ENCODE measurements at places on chromosomes 6 and 20. TPM values are rescaled to one million over a fixed set of nuclear protein-coding genes. Genes with fewer than 3 reads are reported as not detected.

GRCh38 chr6:47804821-47805220 lies 23.0 kb downstream of the OPN5 start:
- no peak for DNase-seq

CTCFL gene
- total RNA-seq: not detected

SLC26A8 gene
- 0.18 TPM for total RNA-seq

GRCh38 chr20:967796-968742 lies 34.0 kb downstream of the RSPO4 start:
- DNase-seq: no peak

RHAG gene
- not detected for total RNA-seq

DNA sequence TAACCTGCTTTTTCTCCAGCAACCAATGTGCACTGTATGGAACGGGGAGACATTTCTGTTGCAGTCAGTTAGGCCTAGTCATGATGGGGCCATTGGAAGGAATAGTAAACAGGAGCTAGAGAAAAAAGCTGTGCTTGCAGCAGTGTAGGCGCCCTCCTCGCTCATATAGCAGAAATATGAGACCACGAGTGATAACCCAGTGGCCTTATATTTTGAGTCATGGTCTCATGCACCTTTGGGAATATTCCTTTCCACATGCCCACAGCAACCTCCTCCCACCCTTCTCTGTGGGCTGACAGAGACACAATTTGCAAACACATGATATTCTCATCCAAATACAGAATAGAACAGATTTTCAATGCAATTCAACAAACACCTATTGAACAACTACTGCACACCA lies 248.9 kb upstream of the CITED2 start:
- DNase-seq: no peak

SESN1 gene
- 40.9 TPM for total RNA-seq

GRCh38 chr6:156988276-156989158 lies 211.3 kb downstream of the ARID1B start:
- no peak for DNase-seq

- no peak for DNase-seq
These were observed 326.9 kb downstream of the CD83 start for GRCh38 chr6:14444295-14444972.

DNA sequence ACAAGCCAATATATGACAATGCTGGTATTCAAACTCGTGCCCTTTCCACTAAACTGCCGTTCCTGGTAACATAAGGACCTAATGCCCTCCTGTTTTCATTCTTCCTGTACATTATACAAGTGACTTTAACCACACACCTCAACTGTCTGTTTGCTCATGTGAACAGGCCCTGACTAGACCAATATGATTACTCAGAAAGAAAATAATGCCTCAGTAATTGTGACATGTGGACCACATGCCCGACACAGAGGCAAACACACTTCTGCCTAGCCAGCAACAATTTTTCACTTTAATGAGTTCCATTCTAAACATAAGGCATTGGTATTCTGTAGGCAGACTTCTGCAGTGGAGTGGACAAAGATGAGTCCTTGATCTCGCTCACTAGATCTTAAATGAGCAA lies 30.0 kb downstream of the SLC22A16 start:
- no peak for DNase-seq

DNA sequence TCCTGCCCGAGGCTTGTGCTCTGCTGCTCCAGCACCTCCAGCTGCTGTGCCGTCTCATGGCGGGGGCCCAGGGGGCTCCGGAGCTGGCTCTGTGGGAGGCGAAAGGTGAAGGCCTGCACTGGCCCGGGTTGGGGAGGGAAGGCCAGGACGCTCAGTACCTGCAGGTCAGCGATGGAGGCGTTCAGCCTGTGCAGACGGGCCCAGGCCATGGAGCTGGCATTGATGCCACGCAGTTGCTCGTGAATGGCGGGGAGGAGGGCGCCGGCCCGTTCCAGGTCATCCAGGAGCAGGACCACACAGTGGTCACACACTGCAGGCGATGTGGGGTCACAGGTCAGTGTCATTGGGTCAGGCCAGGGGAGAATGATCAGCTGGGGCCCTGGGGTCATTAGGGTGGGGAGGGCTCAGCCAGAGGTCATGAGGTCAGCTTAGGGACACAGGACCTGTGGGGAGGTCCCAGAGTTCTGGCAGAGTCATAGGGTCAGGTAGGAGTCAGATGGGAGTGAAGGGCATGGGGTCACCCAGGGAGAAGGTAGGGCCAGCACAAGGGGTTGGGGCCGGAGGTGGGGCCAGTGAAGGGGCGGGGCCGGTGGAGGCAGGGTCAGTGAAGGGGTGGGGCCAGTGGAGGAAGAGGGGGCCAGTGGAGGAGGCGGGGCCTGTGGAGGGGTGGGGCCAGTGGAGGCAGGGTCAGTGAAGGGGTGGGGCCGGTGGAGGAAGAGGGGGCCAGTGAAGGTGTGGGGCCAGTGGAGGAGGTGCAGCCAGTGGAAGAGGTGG lies 18.0 kb downstream of the ADRM1 start:
- no peak for DNase-seq

BPI gene
- not detected for total RNA-seq

All from ureter (tissue), 1 donor.